HAP-1 (cell line): ENCODE measurements at places on chromosomes 11 and 22.

GRCh38 chr11:5684646-5685362 is at the start of gene TRIM5:
Gene TRIM5 (minus strand): TSS chr11:5685074. CDS start chr11:5680177, 4,897 bp downstream.
- DNase-seq, result peak; percentile 86

GRCh38 chr11:2912498-2912897 is 16.7 kb downstream of the PHLDA2 start:
- DNase-seq, result no peak

GRCh38 chr11:120316880-120317688 is 8.0 kb upstream of the TLCD5 start:
- no peak for DNase-seq

DNA sequence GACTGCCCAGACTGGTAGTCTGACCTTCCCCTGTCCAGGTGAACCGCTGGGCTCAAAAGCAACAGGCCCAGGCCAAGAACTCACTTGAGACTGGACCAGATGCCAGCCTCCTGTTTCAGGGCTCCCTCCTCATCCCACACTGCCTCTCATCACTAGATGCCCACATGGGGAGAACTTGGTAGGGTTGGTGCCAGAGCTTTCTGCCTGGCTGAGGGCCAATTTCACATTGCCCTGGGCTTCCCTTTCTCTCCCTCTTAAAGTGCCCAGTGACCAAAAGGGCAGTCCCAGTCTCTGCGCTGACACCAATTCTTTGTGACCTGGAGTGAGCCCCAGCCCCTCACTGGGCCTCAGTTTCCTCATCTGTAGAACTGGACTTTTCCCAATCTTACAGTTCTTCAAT is 41.7 kb downstream of the C11orf58 start:
- DNase-seq, result no peak

DNA sequence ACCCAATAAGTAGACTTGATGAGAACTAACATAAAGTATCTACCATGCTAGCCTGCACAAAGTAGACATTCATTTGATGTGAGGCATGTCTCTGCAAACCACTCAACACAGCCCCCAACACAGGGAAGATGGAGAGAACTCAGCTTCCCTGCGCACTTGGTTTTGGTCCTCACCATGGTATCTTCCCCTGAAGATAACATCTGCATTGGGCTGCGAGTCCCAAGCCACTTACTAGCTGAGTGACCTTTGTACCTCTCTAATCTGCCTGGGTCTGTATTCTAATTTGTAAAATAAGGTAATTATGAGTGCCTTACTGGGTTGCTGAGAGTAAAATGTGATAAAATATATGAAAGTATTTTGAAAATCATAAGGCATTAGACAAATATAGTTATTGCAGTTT is 30.7 kb downstream of the PPFIA1 start:
- DNase-seq, result no peak
